Smooth muscle cell of the pulmonary artery (primary cell): ENCODE measurements at places on chromosomes 1 and 21. TPM values are rescaled to one million over a fixed set of nuclear protein-coding genes. Genes with fewer than 3 reads are reported as not detected.

TGFB2 gene
- total RNA-seq = 36.2 and 56.9 TPM in 2 replicates

SPEN gene
- 28.5 and 30.1 TPM in 2 replicates for total RNA-seq

RIPPLY3 gene
- total RNA-seq = not detected in 2 replicates

KDF1 gene
- total RNA-seq = not detected in 2 replicates

PPOX gene
- 7.4 and 10.0 TPM in 2 replicates for total RNA-seq
